SJCRH30 (cell line): ENCODE measurements at places on chromosomes 2 and 18.
A peak's percentile ranks its signal among the peaks of the same experiment; 100 is the strongest.

DNA sequence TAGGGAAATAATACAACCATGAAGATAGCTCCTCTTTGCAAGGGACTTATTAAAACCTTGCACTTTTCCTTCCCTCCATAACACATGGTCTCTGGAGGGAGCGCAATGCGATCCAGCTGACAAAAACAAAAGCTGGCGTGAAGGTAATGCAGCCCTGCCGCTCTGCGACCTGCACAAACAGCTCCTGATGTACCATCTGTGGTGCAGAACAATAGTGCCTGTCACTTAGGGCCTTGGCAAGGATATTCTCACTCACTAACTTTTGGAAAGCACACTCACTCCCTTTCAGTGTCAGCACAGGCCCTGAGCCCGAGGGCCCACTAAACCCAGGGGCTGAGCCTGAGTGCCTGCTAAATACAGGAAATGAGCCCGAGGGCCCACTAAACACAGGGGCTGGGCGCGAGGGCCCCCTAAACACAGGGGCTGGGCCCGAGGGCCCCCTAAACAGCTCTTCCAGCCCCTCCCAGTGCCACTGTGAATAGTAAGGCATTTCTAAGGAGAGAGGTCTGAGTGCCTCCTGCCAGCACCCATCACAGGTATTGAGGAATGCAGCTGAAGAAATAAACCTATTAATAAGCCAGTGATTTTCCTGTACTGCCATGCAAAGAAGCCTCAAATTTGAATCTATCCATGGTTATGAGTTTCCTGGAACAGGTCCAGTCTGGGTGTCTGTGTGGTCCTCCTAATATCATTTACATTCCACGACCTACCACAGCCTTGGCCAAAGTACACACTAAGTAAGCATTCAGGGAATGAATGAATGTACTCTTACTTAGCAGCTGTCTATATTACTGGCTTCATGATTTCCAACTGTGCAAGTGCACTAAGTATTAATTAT lies 9.3 kb downstream of the L3MBTL4 start:
- no peaks in the 10 kb centered on the region for H3K36me3 ChIP-seq
- H3K4me1 ChIP-seq: no peaks in the 10 kb centered on the region
- no peak overlapping the region for H3K27ac ChIP-seq
- H3K4me3 ChIP-seq: no peak overlapping the region

DNA sequence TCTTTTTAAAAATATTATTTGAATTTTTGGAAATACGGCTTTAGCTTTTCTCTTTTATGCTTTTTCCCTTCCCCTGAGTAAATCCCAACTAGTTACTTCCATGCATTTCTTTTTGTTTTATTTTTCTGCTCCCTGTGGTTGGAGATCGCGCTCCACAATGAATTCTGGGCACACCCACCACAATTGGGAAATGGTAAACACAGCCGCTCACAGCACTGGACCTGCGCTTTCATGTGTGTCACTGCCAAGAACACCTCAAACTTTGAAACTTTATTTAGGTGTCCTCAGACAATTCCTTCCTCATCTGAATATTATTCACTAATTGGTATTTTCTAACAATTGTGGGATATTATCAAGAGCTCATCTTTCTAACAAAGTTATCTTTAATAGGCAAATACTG lies 82.8 kb upstream of the TMEM18 start:
- H3K27me3 ChIP-seq: no peaks in the 10 kb centered on the region
- no peaks in the 10 kb centered on the region for H3K36me3 ChIP-seq
- H3K4me1 ChIP-seq: no peaks in the 10 kb centered on the region
- no peak for DNase-seq
- H3K27ac ChIP-seq: no peak overlapping the region

GRCh38 chr18:61743775-61744531 lies 148.9 kb downstream of the RNF152 start:
- H3K4me3 ChIP-seq: no peak overlapping the region
- H3K36me3 ChIP-seq: no peaks in the 10 kb centered on the region
- H3K4me1 ChIP-seq: no peaks in the 10 kb centered on the region
- DNase-seq: no peak
- no peaks in the 10 kb centered on the region for H3K27me3 ChIP-seq
- no peak overlapping the region for H3K27ac ChIP-seq

DNA sequence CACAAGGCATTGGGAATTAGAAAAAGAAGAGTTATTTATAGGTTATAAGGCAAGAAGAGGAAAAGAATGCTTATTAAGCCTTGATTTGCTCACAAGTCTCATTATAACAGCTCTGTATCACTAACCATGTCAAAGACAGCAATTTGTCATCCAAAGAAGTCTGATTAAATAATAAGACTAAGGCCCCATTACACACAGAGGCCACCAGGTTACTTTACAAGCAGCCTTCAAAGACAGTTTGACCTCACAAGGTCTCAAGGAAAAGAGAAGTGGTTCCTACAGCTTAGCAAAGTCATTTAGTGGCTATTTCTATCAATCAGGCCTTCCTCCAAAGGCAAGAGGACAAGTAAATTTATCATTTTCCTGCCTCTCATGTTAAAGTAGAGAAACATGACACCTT lies 188.5 kb downstream of the MBD2 start:
- H3K36me3 ChIP-seq: no peaks in the 10 kb centered on the region
- H3K4me1 ChIP-seq: no peaks in the 10 kb centered on the region
- no peaks in the 10 kb centered on the region for H3K27me3 ChIP-seq
- H3K27ac ChIP-seq: no peak overlapping the region
- H3K4me3 ChIP-seq: no peak overlapping the region
- no peak for DNase-seq

- H3K4me1 ChIP-seq: no peaks in the 10 kb centered on the region
- H3K27ac ChIP-seq: no peak overlapping the region
- H3K4me3 ChIP-seq: no peak overlapping the region
- H3K27me3 ChIP-seq: no peaks in the 10 kb centered on the region; the same call in 1 of the 2 replicates
Measured at GRCh38 chr2:59988341-59988740, 565.1 kb downstream of the BCL11A start.

- H3K27ac ChIP-seq: no peak overlapping the region
- H3K27me3 ChIP-seq: no peaks in the 10 kb centered on the region
- no peak overlapping the region for H3K4me3 ChIP-seq
- no peaks in the 10 kb centered on the region for H3K4me1 ChIP-seq
Measured at GRCh38 chr2:178025551-178026185, 46.9 kb downstream of the PDE11A start.

- H3K4me3 ChIP-seq: peak overlapping the region; percentile 53
- peak; percentile 58 for DNase-seq
- no peaks in the 10 kb centered on the region for H3K27me3 ChIP-seq
- no peaks in the 10 kb centered on the region for H3K36me3 ChIP-seq
- peaks cover 31% of the 10 kb centered on the region for H3K4me1 ChIP-seq
Measured at GRCh38 chr2:240568678-240569522, 616 bp downstream of the RNPEPL1 start.

DNA sequence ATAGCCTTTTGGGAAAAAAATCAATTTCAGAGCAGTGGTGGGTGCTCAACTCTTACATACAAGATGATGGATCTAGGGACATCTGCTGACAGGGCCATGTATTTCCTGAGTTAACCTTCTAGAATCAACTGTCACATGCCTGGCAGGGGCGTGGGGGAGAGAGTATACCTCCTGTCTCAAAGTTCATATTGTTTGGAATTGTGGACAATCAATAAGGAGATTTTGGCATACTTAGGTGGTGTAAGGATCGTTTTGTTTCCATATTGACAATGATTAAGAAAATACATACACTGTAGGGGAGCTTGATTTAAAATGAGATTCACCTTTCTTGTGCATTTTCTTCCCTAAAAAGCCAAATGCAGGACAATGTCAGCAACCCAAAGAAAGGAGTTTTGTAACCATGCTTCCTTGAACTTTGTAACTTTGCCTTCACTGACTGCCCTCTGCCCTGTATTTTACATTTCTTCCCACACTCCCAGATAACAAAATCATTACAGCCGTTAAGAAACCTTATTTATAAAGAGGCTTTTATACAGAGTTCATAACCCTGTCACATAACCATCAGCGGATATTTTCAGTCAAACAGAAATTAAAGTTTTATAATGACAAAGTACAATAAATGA lies 88.4 kb downstream of the MEP1B start:
- no peak overlapping the region for H3K27ac ChIP-seq
- DNase-seq: no peak
- H3K4me1 ChIP-seq: no peaks in the 10 kb centered on the region
- no peaks in the 10 kb centered on the region for H3K27me3 ChIP-seq
- H3K36me3 ChIP-seq: no peaks in the 10 kb centered on the region

- H3K4me1 ChIP-seq: peaks cover 37% of the 10 kb centered on the region
- H3K36me3 ChIP-seq: no peaks in the 10 kb centered on the region
- peak overlapping the region; percentile 59 for H3K27ac ChIP-seq
- peak overlapping the region; percentile 5; the same call in 1 of the 2 replicates for H3K4me3 ChIP-seq
Measured at GRCh38 chr2:9174771-9175437, 31.7 kb upstream of the ASAP2 start.
